ENCODE measurements at places on chromosomes 2 and 18. TPM values are rescaled to one million over a fixed set of nuclear protein-coding genes. Genes with fewer than 3 reads are reported as not detected.

GRCh38 chr2:26577442-26578112 is 63.6 kb downstream of the CIB4 start:
- peak; percentile 44 for DNase-seq

GRCh38 chr2:202815548-202816360 is 55.8 kb downstream of the ICA1L start:
- peak; percentile 8 for DNase-seq

Gene NLRC4
- polyA plus RNA-seq: 1.5 TPM

Gene EIF5B
- 64.3 TPM for polyA plus RNA-seq

DNA sequence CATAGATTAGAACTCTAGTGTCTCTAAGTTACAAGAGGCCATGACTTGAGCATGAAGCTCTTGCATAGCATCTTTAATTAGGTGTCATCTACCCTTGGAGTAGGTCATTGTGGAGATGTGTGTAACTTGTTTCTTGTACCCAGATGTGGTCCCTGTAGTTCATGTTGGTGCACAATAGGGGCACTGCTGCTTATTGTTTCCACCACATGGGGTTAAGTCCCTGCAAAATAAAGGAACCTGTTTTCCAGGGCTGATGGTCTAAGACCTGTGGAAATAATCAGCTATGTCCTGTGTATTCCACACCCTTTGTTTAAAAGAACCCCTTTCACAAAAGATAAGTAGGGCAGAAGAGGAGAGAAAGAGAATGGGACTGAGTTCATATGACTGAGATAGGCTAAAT is 28.6 kb downstream of the ASXL3 start:
- DNase-seq: no peak

GRCh38 chr2:164850235-164850634 is 8.6 kb upstream of the COBLL1 start:
- no peak for DNase-seq

DNA sequence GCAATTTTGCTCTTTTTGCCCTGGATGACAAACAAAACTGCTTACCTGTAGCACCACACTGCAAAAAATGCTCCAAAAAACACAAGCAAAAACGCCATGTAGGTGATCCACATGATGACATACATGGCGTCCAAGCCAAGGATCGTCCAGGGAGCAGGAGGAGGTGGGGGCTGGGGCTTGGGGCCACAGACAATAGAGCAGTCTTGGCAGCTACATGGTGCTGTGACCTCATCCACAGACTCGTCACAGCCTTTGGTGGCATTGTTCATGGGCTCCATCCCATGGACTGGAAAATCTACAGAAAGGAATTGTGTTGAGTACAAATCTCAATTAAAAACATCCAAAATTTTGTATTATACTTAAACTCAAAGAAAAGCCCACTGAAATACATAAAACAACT is 26.1 kb downstream of the NPC1 start:
- DNase-seq: no peak

Gene DARS1
- polyA plus RNA-seq: 143 TPM

Gene AGBL5
- 55.3 TPM for polyA plus RNA-seq

DNA sequence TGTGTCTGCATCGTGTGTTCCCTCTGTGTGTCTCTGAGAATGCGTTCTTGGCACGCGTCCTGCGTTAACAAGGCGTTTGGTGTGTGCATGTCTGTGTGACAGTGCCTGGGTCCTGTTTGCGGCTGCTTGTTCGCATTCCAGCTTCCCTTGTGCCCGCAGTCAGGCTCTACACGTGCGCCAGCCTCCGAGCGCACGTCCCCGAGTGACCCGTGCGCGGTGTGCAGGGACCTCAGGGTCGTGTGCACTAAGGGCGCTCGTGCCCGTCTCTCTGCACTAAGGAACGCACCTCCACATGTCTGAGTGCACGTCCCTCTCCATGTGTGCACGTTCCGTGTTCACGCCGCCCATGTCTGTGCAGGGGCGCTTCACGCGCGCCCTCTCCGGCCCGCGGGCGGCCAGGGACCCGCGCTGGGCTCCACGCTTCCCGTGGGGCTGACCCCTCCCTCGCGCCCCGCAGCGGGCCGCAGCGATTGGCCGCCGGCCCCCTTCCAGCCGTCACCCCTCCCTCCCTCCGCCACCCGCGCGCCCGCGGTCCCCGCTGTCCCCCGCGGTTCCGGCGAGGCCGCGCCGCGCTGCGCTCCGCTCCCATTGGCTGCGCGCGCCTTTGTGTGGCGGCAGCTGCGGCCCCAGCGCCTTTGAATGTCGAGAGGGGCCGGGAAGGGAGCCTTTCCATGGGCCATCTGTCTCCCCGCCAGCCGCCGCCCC is 229.4 kb downstream of the HAUS1 start:
- DNase-seq: peak; percentile 57

Gene CXXC1
- polyA plus RNA-seq: 61.3 TPM

- no peak for DNase-seq
Measured at GRCh38 chr18:65761636-65762295, 11.0 kb downstream of the CDH7 start.

DNA sequence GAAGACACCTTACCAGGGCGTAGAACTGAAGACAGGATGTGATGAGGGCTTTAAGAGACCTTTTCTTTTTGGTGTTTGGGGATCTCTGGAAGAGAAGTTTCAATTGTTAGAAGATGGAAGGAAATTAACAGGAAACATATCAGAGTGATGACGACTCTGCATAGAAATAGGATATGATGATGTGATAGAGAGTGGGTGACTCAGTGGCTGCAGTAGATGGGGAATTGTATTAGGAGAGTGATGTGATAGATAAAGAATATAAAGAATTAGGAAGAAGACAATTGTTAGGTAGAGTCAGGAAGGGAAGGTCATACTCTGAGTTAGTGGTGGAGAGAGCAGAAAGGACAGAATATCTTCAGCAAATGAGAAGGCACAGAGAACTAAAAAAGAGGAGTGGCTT is 593.9 kb downstream of the NYAP2 start:
- DNase-seq: no peak

Gene RAB12
- 55.0 TPM for polyA plus RNA-seq

- DNase-seq: no peak
Measured at GRCh38 chr2:162125138-162125537, 26.9 kb downstream of the GCG start.

Gene MYCN
- 15.3 TPM for polyA plus RNA-seq

GRCh38 chr2:150572961-150573395 is 85.5 kb upstream of the RND3 start:
- no peak for DNase-seq

Gene CYRIA
- 16.6 TPM for polyA plus RNA-seq

Data from right lung (tissue), 10 donors.